ENCODE measurements at places on chromosomes 12 and 14. TPM values are rescaled to one million over a fixed set of nuclear protein-coding genes. Genes with fewer than 3 reads are reported as not detected.

LYZ gene
- total RNA-seq: not detected

DNA sequence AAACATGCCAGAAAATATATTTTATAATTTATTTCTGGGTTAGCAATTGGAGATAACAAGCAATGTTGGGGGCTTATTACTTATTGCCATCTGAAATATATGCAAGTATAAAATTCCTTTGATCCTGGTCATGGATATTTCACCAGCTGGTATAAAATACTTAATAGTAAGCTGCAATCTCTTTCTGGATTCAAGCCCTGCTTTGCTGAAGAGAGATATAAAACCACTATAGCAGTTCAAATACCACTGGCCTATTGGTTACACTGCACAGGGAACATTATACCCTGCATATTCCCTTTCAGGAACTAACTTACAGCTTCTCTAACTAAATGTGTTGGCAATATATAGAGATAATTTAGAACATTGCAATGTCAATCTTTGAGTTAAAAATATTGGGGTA, 546.2 kb upstream of the ATP2B1 start:
- no peak overlapping the region for H3K27ac ChIP-seq
- H3K36me3 ChIP-seq: no peaks in the 10 kb centered on the region
- no peak overlapping the region for H3K4me3 ChIP-seq

DNA sequence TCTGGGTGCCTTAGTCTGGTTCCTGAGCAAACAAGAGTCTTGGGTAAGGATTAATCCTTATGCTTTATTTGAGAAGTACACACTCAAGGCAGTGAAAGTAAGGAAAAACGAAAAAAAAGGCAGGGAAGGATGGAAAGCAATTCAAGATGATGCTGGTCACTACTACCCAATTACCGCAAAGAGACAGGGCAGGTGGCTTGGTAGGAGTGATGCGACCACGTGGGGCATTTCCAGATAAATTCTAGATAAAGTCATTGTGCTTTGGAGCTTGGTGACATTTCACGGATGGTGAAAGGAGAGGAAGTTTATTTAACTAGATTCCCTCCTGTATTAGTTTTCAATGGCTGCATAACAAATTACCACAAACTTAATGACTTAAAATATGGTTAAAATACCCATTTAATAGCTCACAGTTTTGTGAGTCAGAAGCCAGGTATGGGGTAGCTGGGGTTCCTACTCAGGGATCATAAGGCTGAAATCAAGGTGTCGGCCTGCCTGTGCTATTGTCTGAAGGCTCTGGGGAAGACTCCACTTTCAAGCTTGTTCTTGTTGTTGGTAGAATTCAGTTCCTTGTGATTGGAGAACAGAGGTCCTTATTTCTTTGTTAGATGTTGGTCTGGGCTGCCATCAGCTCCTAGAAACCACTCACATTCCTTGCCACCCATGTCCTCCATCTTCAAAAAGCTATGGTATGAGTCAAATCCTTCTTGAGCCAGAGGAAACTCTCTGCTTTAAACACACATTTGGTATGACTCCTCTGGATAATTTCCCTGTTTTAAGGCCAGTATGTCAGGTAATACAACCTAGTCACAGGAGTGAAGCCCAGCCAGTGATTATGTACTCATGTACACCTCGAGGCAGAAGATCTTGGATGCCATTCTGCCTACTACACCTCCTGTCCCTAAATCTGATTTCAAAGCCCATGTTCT, 5.6 kb upstream of the HMGA2 start:
- no peak overlapping the region for H3K27ac ChIP-seq
- no peaks in the 10 kb centered on the region for H3K36me3 ChIP-seq
- no peak overlapping the region for H3K4me3 ChIP-seq
- peaks cover 42% of the 10 kb centered on the region for H3K27me3 ChIP-seq
- DNase-seq: no peak

SDR9C7 gene
- 0.14 TPM for total RNA-seq

- H3K4me3 ChIP-seq: no peak overlapping the region
- H3K27me3 ChIP-seq: no peaks in the 10 kb centered on the region
- no peak overlapping the region for H3K27ac ChIP-seq
- no peaks in the 10 kb centered on the region for H3K4me1 ChIP-seq
- peaks cover 20% of the 10 kb centered on the region for H3K36me3 ChIP-seq
Measured at GRCh38 chr12:132514838-132515237, 24.9 kb downstream of the FBRSL1 start.

PIWIL1 gene
- not detected for total RNA-seq

PLEKHD1 gene
- not detected for total RNA-seq

All from activated T-cell treated with anti-CD3 and anti-CD28 coated beads, Interleukin-2, amount 50 U/mL, for 72 hours (primary cell).